ENCODE measurements at places on chromosomes 3 and 15. TPM values are rescaled to one million over a fixed set of nuclear protein-coding genes. Genes with fewer than 3 reads are reported as not detected.

AGBL1 gene
- not detected for total RNA-seq

- no peak for DNase-seq
These were observed 25.4 kb upstream of the CHMP2B start for GRCh38 chr3:87201727-87202126.

ACKR2 gene
- 11.9 TPM for total RNA-seq

GRCh38 chr3:169913323-169913722 lies 2.0 kb downstream of the SAMD7 start:
- DNase-seq, result no peak

GRCh38 chr3:61681636-61682035 lies 120.3 kb downstream of the PTPRG start:
- DNase-seq, result no peak

MAGEL2 gene
- total RNA-seq, result 0.56 TPM

- DNase-seq, result no peak
These were observed 98.2 kb downstream of the TJP1 start for GRCh38 chr15:29724026-29724425.

TMEM212 gene
- total RNA-seq, result not detected

GRCh38 chr15:70083946-70084345 lies 13.8 kb downstream of the TLE3 start:
- no peak for DNase-seq

All from thoracic aorta (tissue), 2 donors.